ENCODE measurements at places on chromosomes 7 and 10.

DNA sequence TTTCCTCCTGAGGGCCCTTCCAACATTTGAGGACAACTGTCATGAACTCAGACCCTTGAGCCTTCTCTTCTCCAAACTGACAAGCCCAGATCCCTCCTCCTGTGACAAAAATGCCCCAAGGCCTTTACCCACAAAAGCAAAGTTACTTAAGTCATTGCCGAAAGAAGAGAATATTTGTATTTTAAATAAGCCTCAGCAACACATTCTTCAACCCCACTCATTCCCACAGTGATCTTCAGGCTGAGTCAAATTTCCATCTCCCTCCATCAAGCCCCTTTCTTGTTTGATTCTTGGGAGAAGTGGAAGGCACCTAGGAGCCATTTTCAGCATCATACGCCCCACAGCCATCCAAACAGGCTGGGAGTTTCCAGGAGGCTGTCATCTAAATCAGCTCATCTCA lies 150.8 kb upstream of the PDE1C start:
- DNase-seq: no peak

GRCh38 chr10:13526948-13527863 lies 1.6 kb downstream of the BEND7 start:
- DNase-seq: no peak

DNA sequence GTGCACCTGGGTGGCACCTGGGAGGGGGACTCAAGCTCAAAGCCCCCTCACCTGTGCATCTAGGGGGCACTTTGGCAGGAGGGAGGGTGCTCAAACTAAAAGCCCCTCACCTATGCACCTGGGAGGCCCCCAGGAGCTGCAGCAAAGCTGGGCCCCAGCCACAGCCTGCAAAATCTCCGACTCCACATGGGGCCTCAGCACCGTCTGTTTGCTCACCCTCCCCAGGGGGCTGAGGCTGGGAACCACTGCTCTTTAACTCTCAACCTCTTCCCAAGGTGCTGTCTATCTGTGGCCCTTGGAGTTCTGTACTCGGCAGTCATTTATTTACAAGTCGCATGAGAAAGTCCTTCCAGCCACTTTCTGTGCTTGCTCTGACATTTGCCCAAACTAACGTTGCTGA lies 458.4 kb downstream of the DNAJB6 start:
- DNase-seq: no peak

- no peak for DNase-seq
These were observed 684.3 kb upstream of the AUTS2 start for GRCh38 chr7:68914006-68914405.

- no peak for DNase-seq
These were observed 231.8 kb upstream of the CTBP2 start for GRCh38 chr10:125392154-125392553.

DNA sequence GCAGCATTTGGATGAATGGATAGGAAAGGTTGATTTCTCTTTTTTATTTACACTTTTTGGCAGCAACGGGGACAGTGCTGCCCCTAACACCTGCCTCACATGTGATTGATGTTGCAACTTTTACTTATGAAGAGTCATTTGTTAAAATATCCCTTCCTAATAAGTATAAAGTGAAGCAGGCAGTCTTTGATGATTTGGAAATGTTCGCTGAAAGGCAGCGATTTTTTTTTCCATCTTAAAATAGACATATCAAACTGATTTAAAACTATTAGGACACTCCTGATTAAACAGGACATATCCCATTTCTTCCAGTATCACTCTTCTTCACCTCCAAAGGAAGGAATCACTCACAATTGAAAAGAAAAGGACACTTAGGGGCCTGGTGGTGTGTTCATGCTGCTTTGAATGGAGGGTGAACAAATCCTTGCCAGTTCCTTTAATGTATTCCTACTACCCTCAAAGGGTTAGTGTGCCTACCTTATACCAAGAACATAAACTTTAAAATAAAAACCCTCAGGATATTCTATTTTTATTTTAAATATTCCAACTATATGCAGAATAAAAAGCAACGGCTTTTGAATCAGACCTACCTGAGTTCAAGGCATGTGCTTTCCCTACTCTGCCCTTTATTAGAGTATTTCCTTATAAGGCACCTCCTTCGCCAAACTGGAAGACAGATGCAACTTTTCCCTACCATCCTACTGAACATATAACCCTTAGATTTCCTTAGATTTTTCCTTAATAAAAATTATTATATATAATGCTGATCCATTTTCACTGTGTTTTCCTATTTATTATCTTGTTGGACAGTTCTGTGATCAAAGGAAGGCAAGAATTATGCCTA lies 1.1 kb downstream of the ADK start:
- no peak for DNase-seq

GRCh38 chr7:150823043-150823442 lies 22.5 kb downstream of the TMEM176A start:
- DNase-seq: no peak

- DNase-seq: no peak
These were observed 89.3 kb downstream of the HIP1 start for GRCh38 chr7:75649462-75649861.

DNA sequence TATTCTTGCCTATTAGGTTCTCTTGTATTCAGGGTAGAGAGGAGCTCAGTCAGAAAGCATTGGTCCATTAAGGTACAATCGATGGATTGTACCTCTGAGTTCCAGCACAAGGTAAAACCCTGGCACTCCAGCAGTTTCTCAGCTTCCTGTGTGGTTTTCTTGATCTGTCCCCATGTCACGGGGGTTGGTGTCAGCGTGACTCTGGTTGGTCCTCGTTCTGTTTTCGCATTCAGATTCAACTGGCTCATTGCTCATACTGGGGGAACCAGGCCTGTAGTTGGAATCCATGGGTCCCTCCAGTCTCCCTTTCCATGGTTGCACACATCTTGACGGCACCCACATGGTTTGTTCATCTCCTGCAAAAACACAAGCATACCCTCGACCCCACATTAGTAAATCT lies 32.7 kb upstream of the RASGEF1A start:
- no peak for DNase-seq

GRCh38 chr10:62163024-62163423 lies 105.6 kb downstream of the RTKN2 start:
- DNase-seq: no peak

GRCh38 chr10:4195213-4195612 lies 410.2 kb upstream of the KLF6 start:
- no peak for DNase-seq

- DNase-seq: no peak
These were observed 8.9 kb upstream of the ADAM12 start for GRCh38 chr10:126397156-126397555.

- no peak for DNase-seq
These were observed 137.3 kb upstream of the SH2B2 start for GRCh38 chr7:102149416-102149815.

GRCh38 chr7:147498081-147498480 lies 1092.5 kb upstream of the C7orf33 start:
- DNase-seq: no peak

- no peak for DNase-seq
These were observed 227.1 kb downstream of the KCNMA1 start for GRCh38 chr10:77410523-77410922.

DNA sequence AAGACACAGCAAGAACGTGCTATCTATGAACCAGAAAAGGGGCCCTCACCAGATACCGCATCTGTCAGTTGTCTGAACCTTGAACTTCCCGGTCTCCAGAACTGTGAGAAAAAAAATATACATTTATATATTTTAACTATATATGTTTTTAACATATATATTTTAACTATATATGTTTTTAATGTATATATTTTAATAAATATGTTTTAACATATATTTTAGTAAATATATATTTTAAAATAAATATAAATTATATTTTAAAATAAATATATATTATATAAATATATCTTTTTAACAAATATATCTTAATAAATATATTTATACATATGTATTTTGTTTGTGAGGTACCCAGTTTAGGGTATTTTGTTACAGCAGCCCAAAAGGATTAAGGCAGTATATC lies 958.2 kb upstream of the AUTS2 start:
- DNase-seq: no peak

DNA sequence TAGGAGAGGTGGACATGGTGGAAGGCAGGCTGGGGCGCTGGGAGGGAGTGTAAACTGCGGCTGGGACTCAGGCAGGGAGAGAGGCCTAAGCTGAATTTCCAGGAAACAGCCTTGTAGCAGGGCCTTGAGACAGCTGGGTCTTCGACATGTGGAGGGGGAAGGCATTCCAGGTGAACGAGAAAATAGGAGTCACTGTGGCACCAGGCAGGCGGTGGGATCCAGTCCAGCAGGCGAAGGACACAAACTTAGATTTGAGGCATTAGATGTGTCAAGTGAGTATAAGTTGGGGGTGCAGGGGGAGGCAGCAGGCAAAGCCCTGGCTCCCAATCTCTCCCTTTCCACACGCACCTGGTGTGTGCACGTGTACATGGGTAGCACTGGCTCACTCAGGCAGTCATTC lies 105.3 kb downstream of the PTPN20 start:
- no peak for DNase-seq

DNA sequence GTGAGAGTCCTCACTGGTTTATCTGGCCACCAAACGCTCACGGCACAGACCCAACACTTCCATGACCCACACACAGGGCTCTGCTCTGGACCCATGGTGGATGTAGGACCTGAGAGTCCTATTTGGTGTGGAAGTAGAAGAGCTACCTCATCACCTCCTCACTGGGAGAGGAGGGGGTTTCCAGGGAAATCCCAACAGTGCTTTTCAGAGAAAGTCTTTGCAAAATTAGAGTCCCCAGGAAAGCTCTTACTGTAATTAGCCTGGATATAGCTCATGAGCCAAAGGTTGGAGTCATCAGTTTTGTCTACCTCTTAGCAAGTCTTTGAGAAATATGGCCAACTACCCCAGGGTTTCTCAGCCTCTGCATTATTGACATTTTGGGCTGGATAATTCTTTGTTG lies 34.7 kb upstream of the TARP start:
- DNase-seq: no peak

GRCh38 chr10:30897547-30897946 lies 134.1 kb downstream of the ZNF438 start:
- no peak for DNase-seq

DNA sequence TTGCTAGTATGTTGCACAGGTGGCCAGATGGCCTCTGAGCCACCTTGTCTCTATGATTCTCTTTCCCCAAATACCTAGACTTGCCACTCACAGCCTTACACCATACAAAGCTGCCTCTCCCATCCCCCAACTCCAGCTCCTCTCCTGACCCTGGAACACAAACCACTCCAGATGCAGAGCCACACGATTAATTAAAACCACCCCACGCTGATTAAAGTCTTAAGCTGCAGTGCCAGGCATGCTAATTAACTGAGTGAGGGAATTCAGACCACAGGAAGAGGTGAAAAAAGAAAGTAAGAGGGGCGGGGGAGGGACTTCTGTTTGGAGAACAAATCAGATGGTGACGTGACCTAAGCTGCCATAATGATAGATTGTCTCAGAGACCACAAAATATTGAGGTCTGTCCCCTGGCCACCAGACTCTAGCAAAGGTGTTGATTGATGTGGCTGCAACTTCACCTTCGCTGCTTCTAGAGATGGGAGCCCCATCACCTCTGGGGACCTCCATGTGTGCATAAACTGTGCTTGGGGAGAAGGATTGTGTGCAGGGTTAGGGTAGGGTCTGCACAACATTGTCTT lies 331.3 kb downstream of the PLXNA4 start:
- no peak for DNase-seq

DNA sequence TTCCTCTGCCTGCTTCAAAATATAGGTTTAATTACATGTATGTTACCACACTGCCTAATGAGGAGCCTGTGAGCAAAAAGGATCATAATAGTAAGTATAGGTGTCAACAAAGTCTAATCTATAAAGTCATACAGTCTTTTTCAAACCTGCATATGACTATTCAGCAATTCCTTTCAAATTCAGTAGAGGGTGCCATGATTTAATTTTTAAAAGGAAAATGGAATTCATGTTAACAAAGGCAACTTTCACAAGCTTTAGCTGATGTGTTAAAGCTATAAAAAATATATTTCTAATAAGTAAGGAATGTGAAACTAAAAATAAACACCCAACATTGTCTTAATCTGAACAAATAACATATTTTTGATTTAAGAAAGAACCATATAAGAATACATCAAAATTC lies 52.1 kb downstream of the MPP7 start:
- no peak for DNase-seq

DNA sequence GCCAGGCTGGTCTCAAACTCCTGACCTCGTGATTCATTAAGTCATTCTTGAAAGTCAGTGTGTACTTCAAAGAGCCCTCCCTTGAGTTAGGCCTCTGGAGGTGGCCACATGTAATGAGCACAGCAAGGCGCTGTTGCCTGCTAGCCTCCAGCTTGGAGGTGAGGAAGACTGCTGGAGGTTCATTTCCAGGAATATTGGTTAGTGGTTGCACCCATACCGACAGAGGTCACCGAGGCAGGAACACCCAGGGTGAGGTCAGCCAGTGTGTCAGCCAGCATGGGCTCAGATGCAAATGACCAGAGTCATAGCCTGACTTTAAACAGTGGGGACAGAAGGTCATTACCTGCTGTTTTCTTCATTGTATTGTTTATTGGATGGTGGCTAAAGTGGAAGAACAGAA lies 85.0 kb downstream of the PLPP4 start:
- DNase-seq: no peak

DNA sequence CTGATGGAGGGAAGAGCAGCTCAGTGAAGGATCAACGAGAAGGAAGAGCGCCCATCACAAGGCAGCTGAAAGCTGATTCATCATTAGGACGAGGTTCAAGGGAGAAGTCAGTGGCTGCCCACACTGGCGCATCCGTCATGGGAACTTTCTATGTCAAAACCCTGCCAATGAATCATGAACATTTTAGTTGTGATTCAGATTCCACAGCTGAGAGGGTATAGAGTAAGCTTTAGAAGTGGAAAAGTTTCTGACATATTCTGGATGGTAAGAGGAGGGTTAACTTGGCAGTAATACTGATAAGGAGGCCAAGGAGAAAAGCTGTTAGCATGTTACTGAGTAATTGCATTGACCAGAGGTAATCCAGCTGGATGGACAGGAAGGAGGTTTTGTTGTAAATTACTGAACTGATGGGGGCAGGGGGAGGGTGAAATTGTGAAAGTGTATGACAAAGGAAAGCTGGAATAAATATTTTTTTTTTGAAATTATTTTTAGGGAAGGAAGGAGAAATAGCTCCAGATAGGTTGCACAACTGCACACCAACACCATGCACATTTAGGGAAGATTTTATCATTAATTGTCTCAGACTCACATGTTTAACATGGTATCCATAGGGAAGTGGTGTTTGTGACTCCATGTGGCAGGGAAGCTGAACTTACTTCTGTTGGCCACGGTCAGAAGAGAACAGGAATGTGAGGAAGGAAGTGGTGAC lies 78.3 kb upstream of the NRP1 start:
- no peak for DNase-seq

- peak; percentile 64 for DNase-seq
These were observed at the start of gene DENND10 for GRCh38 chr10:119103903-119104653. DENND10 (plus strand) TSS chr10:119104113; CDS start chr10:119104143, 30 bp downstream.

DNA sequence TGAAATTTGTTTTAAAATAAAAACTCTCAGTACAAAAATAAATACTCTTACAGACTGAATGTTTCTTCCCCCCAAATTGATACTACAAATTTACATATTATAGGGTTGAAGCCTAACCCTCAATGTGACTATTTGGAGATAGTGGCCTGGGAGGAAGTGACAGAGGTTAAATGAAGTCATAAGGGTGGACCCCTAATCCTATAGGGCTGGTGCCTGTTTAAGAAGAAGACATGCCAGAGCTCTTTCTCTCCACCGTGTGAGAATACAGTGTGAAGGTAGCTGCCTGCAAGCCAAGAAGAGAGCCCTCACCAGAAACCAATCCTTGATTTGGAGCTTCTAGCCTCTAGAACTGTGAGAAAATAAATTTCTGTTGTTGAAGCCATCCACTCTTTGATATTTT lies 67.6 kb downstream of the MCU start:
- DNase-seq: no peak

Measured in activated CD4-positive, alpha-beta T cell treated with anti-CD3 and anti-CD28 coated beads for 1 hour (primary cell).